ENCODE measurements at places on chromosomes 4 and X.

GRCh38 chr4:31366041-31366440, 645.9 kb downstream of the PCDH7 start:
- DNase-seq, result no peak

DNA sequence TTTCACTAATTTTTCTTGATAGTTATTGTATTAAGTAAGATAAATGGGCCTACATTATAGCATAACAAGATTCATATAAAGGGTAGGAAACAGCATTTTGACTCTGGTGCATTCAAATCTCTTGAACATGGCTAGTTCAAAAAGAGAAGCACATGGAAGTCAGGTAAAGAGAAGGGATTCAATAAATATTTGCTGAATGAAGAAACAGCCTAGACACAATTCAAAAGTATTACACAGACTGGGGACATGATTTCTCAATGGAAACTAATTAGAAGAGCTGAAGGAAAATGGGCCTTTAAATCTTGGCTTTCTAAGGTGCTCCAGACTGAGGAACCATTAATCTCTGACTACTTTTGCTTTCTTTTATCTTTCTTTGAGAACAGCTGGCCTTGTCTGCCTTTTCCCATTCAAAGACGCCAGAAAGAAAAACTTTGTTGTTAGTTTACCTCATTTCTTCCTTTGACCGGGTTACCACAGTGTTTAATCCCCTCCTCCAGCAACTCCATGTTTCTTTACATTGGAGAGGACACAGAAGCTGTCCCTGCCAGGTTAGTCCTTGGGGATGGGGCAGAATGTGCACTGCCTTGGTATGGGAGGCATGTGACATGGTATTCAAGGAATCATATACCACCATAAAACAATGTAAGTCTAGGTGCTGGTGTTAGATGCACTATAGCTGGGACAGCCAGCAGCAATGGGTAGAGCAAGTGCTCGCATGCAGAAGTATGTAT, 264.2 kb downstream of the CAMK2D start:
- no peak for DNase-seq

DNA sequence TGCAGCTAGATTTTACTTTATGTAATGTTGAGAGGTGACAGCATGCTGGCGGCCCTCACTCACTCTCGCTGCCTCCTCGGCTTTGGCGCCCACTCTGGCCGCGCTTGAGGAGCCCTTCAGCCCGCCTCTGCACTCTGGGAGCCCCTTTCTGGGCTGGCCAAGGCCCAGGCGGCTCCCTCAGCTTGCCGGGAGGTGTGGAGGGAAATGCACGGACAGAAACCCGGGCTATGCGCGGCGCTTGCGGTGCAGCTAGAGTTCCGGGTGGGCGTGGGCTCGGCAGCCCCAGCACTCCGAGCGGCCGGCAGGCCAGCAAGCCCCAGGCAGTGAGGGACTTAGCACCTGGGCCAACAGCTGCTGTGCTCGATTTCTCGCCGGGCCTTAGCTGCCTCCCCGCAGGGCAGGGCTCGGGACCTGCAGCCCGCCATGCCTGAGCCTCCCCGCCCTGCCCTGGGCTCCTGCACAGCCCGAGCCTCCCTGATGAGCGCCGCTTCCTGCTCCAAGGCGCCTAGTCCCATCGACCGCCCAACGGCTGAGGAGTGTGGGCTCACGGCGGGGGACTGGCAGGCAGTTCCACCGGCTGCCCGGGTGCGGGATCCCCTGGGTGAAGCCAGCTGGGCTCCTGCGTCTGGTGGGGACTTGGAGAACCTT, 128.7 kb downstream of the GASK1B start:
- no peak for DNase-seq

DNA sequence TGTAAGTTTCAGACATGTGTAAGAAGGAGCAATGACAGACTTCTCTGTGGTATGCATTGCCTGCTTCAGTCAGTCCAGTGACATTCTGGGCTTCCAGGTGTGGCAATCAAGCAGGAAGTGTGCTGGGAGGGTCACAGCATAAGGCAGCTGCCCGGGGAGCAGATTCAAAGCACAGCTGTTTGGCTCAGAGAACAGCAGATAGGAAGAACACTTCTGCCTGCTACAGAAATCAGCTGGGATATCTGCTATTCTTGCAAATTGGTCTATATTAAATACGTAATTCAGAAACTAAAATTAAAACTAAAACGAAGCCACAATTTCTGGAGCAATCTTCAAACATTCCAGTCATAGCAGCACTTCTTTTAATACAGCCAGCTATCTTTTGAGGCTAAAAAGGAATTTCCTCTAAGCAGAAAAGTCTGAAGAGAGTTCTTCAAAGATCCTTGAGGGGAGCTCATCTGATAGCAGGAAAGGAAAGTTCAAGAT, 47.5 kb upstream of the GALNT7 start:
- DNase-seq, result no peak

GRCh38 chr4:144699565-144699964, 53.6 kb downstream of the HHIP start:
- DNase-seq, result no peak

DNA sequence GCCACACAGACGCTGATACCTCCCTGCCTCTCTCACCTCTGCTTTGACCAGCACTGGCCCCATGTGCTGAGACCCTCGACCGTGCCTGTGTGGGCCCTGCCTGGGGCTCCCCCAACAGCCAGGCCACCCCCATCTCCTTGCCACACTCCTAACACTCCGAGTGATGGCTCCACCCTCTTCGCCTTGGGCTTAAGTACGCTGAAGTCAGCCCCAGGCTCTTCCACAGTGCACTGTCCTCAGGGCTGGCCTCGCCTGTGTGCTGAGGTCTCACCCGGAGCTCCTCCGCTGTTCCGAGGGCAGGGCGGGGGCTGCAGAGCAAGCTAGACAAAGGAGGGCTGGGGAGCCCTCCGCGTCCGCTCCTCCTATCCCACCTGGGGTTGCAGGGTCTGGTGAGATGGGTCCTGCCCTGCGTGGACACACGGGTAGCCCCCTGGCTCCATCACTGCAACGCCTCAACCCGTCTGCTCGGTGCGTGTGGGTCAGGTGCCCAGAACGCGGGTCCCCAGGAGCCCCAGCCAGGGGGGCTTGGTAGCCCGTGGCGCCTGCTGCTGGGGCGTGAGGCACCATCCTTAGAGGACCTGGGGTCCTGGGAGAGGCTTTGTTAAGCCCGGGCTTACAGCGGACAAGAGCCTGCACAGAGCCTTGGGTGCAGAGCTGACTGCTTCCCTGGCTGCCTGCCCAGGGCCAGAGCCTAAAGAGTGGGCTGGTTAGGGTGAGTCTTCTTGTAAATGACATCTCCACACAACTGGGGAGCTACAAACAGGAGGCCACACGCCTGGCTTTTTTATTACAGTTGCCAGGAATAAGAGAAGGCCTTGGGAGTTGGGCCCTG, 42.6 kb upstream of the NKX1-1 start:
- no peak for DNase-seq

DNA sequence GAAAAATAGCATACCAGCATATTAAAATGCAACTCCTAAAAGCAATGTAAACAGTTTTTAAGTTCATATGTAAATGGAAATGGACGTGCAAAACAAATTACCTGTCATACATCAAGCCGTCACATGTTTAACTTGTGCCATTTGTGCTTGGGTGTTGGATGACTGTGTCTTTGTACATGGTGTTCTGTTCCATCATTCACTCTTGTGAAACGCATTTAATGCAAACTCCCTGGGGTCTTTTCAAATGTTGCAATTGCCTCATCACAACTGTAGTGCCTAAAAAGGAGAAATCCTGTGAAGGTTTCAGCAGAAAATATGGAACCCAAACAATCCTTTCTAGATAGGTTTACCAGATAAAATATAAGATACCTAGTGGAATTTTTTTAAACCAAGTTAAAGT, 52.4 kb downstream of the PHOX2B start:
- DNase-seq, result no peak

DNA sequence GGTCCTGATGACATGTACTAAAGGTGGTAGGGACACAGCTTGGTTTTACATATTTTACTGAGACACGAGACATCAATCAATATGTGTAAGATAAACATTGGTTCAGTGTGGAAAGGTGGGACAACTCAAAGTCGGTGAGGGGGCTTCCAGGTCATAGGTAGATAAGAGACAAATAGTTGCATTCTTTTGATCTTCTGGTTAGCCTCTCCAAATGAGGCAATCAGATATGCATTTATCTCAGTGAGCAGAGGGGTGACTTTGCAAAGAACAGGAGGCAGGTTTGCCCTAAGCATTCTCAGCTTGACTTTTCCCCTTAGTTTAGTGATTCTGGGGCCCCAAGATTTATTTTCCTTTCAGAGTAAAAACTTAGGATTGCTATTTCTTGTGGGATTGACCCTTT, 706.9 kb downstream of the GLUD2 start:
- no peak for DNase-seq

GRCh38 chrX:10130354-10130753, 26.4 kb upstream of the CLCN4 start:
- DNase-seq, result no peak

DNA sequence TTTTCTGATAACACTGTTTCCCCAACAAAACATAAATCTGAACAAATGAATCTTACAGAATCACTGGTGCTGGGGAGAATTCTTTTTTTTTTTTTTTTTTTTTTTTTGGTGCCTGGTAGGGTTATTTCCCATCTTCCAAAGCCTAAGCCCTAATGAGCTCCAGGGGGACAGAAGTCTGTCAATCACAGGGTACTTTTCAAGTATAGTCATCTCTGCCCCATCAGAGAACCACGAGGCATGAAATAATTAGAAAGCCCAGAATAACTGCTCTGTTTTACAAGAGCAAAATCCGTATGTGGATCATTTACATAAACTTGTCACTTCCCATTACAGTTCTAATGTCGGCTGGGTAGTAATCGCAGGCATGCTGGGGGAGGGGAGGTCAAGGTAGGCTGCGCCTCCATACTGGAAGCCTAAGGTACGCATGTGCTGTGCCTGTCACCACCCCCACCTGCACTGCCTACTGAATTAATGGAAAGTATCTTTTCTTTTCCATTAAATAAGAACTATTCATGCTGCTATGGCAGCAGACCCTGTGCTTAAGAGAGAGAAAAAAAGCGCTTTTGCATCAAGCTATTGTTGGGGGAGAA, 164.7 kb upstream of the LEF1 start:
- no peak for DNase-seq

DNA sequence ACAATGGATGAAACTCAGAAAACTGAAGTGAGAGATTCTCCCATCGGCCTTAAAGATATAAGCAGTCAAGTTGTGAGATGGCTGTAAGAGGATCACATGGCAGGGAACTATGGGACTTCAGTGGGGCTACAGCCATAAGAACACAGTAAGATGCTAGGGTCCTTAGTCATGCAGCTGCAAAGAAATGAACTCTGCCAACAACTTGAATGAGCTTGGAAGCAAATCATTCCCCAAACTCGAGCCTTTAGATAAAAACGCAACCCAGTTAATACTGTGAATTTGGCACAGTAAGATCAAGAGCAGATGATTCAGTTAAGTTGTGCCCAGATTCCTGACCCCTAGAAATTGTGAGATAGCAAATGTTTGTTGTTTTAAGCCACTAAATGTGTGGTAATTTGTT, 117.3 kb downstream of the FAM13A start:
- no peak for DNase-seq

GRCh38 chrX:3219667-3220066, 126.8 kb downstream of the MXRA5 start:
- no peak for DNase-seq

DNA sequence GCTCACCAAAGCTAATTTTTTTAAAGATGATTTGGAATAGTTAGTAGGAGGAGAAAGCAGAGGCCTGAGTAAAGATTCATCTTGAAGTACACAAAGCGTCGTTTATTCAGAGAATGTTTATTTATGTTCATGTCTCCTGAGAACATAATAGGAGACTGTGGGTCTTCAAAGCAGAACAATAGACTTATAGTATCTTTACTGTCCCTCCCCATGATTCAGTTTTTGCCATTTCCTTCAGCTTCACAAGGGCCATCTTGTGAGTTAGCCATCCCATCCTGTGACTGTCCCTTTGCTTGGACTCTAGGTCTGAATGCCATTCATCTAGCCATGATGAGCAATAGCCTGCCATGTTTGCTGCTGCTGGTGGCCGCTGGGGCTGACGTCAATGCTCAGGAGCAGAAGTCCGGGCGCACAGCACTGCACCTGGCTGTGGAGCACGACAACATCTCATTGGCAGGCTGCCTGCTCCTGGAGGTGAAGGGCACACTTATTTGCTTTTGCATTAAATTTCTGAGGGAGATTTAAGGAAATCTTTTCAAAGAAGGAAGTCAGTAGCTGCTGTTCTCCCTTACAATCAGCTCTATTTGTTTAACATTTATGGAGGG, 105.8 kb downstream of the NFKB1 start:
- no peak for DNase-seq

DNA sequence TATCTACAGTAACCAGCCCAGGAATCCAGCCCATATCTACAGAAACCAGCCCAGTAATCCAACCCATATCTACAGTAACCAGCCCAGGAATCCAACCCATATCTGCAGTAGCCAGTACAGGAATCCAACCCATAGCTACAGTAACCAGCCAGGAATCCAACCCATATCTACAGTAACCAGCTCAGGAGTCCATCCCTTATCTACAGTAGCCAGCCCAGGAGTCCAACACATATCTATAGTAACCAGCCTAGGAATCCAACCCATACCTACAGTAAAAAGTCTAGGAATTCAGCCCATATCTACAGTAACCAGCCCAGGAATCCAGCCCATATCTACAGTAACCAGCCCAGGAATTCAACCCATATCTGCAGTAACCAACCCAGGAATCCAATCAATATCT, 445.0 kb upstream of the BOD1L1 start:
- DNase-seq, result no peak

- DNase-seq, result peak; percentile 21
Observed at GRCh38 chrX:1477801-1478458, 25.2 kb upstream of the ASMTL start.

DNA sequence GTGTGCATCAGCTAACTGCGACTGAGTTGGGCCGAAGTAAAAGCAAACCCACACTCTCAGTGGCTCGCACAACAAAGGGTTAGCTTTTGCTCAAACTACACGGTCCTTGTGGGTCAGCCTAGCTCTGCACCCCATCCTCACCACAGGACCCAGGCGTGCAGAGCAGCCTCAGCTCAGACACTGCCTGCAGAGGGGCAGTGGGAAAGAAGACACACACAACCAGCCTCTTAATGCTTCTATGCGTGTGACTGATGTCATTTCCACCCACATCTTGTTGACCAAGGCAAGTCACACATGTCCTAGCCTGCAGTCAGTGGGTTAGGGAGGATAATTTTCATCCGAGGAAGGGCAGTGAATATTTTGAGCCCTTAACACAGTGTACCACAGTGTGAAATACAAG, 40.5 kb downstream of the HMGB2 start:
- DNase-seq, result no peak

- DNase-seq, result no peak
Observed at GRCh38 chrX:69150281-69150960, 14.8 kb downstream of the PJA1 start.

- no peak for DNase-seq
Observed at GRCh38 chr4:103099691-103100392, at the start of gene BDH2. TSS of gene BDH2 (minus strand) at chr4:103099834. CDS start at chr4:103096254, 3,580 bp downstream.

DNA sequence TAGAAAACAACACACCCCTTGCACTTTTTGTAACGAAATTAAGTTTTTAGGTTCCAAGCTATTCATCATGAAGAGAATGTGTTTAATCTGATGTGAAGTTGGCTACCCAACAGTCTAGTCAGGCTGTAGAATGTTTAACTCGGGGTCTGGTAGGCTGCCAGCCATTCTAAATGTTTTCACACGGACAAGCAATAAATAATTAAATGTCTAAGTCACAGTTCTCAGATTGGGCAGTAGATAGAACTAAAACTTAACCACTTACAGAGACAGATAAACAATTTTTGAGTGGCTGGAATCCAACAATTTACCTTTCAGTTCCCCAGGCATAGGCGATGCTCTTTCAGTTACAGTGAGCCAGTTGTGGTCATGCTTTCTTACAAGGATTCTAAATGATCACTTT, 66.5 kb downstream of the CHIC2 start:
- DNase-seq, result no peak

GRCh38 chr4:176357359-176358082, 37.8 kb downstream of the SPCS3 start:
- no peak for DNase-seq

GRCh38 chr4:157270108-157270507, 49.6 kb downstream of the GRIA2 start:
- DNase-seq, result no peak
